ENCODE measurements at places on chromosomes 13 and 19.

DNA sequence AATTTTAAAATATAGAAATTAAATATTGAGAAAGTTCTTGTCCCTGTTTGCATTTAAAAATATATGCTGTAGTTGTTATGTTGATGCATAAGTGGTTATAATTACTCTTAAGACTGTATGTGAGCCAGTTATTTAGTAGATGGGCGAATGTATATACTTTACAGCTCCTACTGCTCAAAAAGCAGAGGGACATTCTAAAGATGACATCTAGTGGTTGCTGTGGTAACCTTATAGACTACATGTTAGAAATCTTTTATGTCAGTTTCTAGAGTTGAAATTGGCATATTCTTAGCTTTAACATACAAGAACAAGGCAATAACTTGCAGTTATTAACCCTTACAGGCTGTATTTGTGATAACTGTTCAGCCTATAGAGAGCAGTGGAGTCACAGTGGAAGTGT is 160.5 kb downstream of the OLFM4 start:
- DNase-seq: no peak

- peak; percentile 73 for DNase-seq
Measured at GRCh38 chr19:16778796-16779411, 50.3 kb upstream of the SIN3B start.

GRCh38 chr19:56294549-56294948 is 20.1 kb downstream of the ZSCAN5A start:
- peak; percentile 31 for DNase-seq

GRCh38 chr13:110471833-110472162 is 89.7 kb downstream of the RAB20 start:
- DNase-seq: peak; percentile 22

GRCh38 chr19:10001899-10002298 is 8.4 kb downstream of the COL5A3 start:
- DNase-seq: peak; percentile 14

- no peak for DNase-seq
Measured at GRCh38 chr13:113351514-113352026, 12.4 kb downstream of the GRTP1 start.

DNA sequence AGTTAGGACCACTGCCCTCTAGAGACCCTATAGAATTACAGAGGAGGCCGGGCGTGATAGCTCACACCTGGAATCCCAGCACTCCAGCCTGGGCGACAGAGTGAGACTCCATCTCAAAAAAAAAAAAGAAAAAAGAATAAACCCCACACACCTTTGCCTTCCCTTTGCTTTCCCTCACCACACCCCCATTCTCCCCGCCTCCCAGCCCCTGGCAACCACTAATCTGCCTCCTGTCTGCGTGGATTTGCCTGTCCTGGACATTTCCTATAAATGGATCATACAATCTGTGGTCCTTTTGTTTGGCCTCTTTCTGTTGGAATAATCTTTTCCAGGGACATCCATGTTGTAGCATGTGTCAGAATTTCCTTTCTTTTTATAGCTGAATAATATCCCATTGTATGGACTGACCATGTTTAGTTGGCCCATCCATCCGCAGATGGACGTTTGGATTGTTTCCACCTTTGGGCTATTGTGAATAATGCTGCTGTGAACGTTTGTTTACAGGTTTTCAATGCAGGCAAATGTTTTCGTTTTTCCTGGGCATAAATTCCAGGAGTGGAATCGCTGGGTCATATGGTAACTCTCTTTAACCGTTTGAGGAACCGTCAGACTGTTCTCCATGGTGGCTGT is 15.3 kb downstream of the NACC1 start:
- DNase-seq: no peak
